ENCODE measurements at places on chromosomes 16 and 17. TPM values are rescaled to one million over a fixed set of nuclear protein-coding genes. Genes with fewer than 3 reads are reported as not detected.

ASPA gene
- 2.0 TPM for total RNA-seq

TMED6 gene
- total RNA-seq = 1.5 TPM

ALDOA gene
- 794 TPM for total RNA-seq

OTOP2 gene
- total RNA-seq = not detected

CPSF4L gene
- not detected for total RNA-seq

DNA sequence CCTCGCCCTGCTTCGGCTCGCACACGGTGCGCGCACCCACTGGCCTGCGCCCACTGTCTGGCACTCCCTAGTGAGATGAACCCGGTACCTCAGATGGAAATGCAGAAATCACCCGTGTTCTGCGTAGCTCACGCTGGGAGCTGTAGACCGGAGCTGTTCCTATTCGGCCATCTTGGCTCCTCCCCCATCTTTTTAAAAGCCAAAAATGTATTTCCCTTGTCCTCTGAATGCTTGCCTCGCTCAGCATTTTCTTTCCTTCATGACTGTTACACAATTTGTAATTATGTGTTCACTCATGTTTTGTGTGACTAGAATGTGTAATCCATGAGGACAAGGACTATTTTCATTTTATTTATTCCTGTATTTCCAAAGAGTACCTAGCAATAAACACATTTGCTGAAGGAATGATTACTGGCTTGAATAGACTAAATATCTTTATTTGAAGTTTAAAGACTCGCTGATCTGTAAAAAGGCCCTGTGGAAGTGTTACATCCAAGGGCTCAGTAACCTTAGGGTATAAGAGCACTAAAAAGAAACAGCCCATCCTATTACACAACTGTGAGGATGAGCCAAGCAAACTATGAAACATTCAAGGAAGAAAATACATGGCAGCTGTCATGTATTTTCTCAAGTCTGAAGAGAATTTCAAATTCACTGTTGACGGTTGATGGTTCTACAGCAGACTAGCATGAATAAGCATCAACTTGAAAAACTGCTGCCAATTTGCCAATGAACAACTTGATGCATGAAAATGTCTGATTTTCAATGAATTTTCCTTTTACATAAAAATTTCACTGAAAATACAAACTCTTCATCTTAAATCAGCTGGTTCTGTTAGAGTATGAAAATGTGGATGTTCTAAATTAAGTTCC lies 192.6 kb downstream of the MYO1D start:
- no peak for DNase-seq

GRCh38 chr17:43170766-43171585 lies at the start of gene NBR1:
Gene NBR1 (plus strand): TSS chr17:43171214. CDS start chr17:43175800, 4,586 bp downstream.
- DNase-seq = peak; percentile 98

GRCh38 chr17:32518646-32519227 lies 31.9 kb downstream of the CDK5R1 start:
- no peak for DNase-seq

- no peak for DNase-seq
Measured at GRCh38 chr17:28345419-28346198, 10.0 kb downstream of the TNFAIP1 start.

GRCh38 chr17:17206124-17206912 lies at the start of gene PLD6:
Gene PLD6 (minus strand): TSS chr17:17206333. CDS start chr17:17206286, 47 bp downstream.
- DNase-seq = peak; percentile 91

DNA sequence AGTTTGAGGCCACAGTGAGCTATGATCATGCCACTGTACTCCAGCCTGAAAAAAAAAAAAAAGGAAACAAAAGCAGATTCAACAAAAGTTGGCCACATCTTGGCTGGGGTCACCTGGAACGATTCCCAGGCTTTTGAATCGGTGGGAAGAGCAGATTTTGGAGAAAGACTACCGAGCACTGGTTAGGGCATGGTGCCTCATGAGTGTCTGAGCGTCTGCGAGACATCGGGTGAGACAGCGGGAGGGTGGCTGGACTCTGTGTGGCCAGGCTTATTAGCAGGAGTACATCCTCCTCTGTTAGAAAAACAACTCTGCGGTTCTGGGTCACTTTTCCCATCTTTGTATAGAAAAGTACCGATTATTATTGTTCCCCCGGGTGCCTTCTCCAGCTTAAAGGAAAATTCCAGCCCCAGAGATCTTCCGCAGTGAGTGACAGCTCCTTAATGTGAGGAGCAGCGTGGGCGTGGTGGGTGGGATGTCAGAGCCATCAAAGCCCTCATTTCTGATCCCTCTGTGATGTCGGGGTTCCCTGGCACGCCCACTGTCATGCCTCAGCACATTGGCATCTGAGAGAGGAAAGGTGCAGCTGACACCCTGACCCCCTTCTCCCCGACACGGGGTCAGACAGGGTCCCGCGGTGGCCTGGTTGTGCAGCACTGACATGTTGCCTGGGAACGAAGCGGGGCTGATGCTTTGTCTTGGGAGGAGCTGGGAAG lies 6.9 kb downstream of the RGS9 start:
- no peak for DNase-seq

GRCh38 chr16:4019371-4019791 lies 96.9 kb downstream of the ADCY9 start:
- DNase-seq = no peak

DNA sequence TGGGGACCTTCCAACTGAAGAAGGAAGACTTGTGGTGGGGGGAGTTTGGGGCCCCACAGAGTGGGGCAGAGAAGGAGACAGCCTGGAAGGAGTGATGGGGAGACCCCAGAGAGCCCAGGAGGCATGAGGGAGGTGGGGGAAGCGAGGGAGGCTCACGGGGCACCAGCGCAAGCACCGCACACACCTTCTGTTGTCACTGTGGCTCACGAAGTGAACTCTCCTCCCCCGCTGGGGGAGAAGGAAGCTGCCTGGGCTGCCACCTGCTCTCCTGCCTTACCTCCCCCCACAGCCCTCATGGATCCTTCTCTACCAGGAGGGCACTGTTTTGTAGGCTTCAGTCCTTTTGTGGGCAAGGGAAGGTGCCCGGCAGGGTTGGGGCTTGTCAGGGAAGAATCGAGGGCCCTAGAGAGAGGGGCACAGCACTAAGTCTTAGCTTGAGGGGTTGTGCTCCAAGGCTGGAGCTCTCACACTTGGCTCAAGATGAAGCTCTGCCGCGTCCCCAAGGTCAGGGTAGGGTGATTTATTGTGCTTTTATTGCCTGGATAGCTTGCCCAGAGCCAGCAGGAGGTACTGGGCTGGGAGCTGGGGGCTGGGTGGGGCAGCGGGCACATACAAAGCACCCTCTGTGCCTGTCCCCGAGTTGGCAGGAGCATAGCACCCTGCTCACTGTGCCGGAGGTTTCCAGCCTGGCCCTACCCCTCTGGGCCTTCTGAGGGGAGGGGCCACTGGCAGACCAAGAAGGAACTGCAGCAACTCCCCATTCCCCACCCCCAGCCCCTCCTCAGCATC lies 4.6 kb upstream of the STARD3 start:
- no peak for DNase-seq

GRCh38 chr16:23981429-23982399 lies 145.9 kb downstream of the PRKCB start:
- DNase-seq = no peak

DNA sequence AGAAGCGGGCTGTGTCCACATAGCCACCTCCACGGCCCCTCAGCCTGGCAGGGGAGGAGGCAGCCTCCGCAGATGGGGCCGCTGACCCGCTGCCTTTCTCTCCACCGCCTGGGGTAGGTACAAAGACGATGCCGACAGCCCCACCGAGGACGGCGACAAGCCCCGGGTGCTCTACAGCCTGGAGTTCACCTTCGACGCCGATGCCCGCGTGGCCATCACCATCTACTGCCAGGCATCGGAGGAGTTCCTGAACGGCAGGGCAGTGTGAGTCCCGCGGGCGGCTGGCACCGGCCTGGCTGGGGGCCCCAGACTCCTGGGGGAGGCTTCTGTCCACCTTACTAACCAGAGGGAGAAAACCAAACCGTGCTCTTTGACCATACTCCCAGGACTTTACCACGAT lies 27.9 kb downstream of the MGRN1 start:
- DNase-seq = no peak

DNA sequence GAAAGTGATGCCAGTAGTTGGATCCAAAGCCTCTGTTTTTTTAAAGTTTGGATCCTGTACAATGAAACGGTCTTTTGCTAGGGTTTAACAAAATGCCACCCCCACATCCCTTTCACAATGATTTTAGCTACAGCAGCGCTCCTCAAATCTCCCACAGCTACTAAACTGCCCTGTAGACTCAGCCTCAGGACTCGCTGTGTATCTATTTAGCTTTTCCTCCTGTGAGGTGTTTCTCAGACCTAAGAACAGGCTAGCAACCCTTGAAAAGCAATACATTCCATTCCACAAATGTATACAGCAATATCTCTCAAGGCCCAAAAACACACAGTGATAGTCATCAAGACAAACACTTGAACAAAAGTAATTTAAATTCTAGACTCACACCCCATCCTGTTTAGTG lies 206.4 kb downstream of the ZFHX3 start:
- DNase-seq = no peak

- DNase-seq = no peak
Measured at GRCh38 chr16:89159850-89160354, 11.6 kb upstream of the CDH15 start.

- peak; percentile 64 for DNase-seq
Measured at GRCh38 chr17:80970762-80971703, 20.6 kb upstream of the CHMP6 start.

DNA sequence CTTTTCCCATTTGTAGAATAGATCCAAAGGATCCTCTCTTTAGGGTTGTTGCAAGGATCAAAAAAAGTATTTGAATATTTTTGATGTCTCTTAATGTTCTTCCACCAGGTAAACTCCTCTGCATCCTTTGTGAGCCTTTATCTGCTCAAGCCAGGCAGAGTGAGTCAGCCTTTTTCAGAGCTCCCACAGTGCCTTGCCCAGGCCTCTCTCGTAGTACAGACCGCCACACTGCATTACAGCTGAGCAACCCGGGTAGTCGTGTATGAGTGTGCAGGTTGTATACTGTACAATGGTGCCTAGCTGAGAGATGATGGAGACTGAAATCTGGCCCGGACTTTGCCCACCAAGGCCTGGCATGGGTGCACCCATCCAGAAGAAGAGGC lies 20.9 kb downstream of the RHBDL3 start:
- no peak for DNase-seq

- peak; percentile 84 for DNase-seq
Measured at GRCh38 chr17:2709183-2709661, 2.3 kb downstream of the CLUH start.

DNA sequence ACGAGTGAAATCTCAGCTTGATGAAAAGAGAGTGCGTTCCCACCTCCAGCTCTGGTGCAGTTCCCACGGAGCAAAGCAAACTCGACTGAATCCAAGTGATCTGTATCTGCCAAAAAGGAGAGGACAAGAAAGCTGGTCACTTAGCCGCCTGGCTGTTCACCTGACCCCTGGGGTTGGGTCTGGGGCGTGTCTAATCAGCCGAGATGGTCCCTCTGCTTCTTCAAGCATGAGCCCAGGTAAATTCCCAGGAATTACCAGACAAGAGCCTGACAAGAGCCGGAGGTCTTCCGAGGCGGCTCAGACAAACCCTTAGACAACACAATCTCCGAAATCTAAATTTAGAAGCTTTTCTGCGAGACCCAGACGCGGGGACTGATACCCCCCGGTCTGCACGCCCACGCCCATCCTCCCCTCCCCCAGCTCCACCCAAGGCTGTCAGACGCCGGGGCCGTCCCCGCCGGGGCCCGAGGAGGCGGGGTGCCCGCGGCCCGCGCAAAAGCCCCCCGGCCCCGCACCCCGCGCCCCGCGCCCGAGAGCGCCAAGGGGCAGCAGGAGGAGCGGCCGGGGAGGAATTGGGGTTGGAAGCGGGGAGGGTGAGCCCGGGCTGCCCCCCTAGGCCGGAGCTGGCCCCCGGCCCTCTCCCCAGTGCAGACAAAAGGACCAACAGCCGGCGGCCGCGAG lies 674 bp downstream of the ZNF821 start:
- DNase-seq = no peak

DNA sequence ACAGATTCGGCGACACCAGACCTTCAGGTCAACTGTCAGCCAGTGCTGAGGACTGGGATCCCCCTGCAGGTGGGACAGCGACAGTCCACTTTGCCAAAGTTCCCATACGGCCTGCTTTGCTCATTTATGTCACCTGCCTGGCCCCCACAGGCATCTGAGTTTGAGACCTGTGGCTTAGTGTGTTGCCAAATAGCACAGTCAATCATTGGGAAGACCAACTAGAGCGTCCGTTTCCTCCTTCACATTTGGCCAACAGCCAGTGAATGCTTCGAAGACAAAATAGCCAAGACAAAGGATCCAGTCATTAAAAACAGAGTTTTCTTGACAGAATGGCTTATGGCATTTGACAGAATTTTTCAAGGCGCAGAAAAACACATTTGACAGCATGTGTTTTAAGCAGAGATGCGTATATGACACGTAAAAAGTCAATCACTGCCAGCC lies 113.8 kb downstream of the ABCC12 start:
- no peak for DNase-seq

DNA sequence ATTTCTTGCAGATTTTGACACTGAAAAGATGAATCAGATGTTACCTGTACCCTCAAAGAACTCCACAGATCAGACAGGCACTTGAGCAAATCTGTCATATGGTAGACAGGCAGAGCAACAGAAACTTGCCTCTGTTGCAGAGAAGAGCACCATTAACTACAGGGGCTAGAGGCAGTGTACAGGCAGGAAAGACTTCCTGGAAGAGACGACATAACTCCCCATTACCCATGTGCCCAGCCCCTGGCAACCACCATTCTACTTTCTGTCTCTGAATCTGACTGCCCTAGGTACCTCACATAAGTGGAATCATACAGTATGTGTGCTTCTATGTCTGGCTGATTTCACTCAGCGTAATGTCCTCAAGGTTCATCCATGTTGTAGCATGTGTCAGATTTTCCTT lies 15.5 kb downstream of the GFOD2 start:
- no peak for DNase-seq

DNA sequence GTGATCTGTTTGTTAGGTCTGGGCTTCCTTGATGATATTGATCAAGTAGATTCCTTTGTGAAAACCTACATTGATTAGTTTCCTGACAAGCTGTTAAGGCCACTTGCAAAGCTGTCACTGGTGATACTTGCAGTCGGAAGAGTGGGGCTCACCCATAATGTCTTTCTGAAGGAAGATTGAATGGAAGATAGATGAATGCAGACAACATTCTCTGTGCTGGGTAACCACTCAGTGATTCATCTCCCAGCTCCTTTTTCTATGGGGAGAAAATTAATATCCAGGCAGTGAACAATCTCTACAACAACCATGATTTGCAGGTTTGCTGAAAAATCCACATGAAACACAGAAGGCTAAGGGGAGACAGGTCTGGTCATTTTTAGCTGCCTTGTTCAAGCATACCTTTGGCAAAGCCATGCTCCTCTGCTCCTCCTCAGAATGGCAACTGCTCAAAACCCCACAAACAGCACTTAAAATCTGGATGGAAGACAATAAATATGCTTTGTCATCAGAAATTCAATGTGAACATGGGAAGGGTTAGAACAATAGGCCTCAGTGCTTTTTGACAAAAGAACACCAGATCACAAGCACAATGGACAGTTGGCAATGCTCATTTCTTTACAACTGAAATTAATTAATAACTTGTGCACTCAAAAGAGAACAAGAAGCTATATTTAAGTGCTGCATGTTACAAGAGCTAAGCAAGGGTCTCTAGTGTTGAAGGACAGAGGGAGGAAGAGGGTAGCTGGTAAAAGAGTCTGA lies 495.4 kb downstream of the TOX3 start:
- DNase-seq = no peak
